ENCODE measurements at places on chromosomes 5 and 9.

- DNase-seq, result no peak
Observed at GRCh38 chr5:62574599-62574998, 4.0 kb upstream of the LRRC70 start.

DNA sequence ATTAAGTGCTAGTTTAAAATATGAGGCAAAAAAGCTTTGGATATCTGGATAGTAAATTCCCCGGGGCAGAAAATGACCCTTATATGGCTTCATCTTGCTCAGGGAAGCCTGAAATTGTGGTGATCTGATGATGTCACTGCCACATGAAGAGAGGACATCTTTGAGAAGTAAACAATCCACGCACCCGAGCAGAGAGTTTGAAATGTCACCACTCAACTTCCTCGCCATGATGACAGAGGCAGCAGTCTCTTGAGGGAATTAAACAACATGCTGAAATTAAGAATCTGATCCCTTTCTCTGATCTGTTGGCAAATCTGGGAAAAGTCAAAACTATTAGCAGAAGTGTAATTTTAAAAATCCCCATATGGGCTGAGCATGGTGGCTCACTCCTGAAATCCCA lies 110.0 kb downstream of the TLE1 start:
- DNase-seq, result no peak

DNA sequence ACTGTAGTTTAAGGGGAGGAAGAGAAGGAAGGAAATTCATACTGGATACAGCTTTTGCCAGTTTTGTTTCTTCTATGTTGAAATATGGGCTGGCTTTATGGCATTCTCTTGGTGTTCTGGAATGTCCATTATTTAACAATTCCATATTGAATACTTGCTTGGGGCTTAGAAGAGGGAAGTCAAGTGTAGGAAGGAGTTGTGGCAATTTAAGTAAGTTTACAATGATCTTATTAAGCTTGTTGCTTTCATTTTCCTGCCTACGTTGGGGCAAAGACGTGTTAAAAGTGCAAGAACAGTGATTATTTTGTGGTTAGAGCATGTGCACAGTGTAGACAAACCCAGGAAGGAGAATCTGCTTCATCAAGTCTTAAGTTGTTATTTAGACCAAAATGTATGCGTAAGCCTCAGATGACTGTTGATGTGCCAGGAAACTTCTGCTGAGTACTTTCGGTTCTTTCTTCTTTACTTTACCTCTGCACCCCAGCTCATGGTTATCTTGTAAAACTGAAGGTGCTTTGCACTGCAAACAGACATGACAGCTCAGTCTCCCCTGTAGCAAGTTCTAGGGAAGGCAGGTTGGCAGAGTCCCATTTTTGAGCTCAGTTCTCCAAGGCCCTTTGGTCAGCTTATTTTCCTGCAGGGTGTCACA lies 75.8 kb downstream of the F2RL2 start:
- DNase-seq, result peak; percentile 81

DNA sequence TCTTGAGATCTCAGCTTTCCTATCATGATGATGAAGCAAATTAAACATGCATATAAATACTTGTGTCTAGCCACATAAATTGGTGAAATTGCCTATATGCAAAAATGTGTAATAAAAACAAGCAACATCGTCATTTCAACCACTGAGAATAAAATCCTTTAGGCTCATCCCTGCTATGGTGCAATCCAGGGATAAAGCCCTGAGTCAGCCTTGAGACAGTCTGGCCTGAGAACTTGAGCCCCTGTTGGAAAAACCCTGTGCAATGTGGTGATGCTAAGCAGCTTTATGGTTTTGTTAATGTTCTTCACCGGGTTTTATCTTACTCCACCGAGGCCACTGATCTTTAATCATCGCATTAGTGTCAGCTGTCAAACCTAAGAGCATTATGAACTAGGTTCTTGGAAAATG lies 170.5 kb downstream of the DCP2 start:
- no peak for DNase-seq

GRCh38 chr9:124774129-124774978 lies 2.6 kb upstream of the OLFML2A start:
- DNase-seq, result peak; percentile 77

DNA sequence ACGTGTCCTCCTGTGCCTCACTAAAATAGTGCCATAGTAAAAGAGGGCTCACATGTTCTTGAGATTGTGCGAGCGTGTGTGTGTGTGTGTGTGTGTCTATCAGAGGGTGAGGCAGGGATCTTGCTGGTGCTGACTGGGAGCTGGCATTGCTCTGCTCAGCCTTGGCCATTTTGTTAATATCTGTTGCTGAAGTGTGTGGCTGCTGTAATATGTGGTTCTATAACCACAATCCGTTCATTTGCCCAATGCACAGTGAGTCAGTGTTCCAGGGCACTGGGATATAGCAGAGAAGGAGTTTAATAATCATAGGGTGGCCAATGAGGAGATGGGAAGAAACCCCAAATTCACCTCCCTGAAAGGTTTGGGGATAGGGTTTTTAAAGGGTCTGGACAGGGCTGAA lies 61.3 kb downstream of the RASGRF2 start:
- DNase-seq, result no peak

GRCh38 chr5:157186309-157187045 lies 5.8 kb downstream of the ITK start:
- DNase-seq, result no peak

- no peak for DNase-seq
Observed at GRCh38 chr5:53378590-53379247, 101.7 kb upstream of the FST start.

All from CD4-positive, alpha-beta T cell treated with Interleukin-6 at 100 ng/mL for 8 hours (primary cell).